ENCODE measurements at places on chromosomes 5 and 9.

- no peak for DNase-seq
These were observed 56.9 kb upstream of the PLPP1 start for GRCh38 chr5:55591686-55592085.

DNA sequence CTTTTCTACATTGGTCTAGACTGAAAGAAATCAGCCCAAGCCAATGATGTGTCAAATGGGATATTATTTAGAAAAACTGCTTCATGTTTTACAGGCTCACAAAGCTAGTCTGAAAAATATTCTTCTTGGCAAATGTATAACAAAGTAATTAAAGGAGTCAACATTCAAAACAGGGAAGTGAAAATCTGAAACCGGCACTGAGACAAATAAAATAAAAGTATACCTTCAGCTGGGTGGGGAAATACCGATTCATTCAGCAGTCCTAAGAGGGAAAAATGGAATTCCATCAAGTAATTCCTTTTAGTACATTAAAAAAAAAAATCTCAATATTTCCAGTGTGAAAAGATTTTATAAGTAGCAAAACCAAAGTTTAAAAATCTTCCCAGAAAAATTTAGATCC lies 259.6 kb upstream of the SLC24A2 start:
- no peak for DNase-seq

DNA sequence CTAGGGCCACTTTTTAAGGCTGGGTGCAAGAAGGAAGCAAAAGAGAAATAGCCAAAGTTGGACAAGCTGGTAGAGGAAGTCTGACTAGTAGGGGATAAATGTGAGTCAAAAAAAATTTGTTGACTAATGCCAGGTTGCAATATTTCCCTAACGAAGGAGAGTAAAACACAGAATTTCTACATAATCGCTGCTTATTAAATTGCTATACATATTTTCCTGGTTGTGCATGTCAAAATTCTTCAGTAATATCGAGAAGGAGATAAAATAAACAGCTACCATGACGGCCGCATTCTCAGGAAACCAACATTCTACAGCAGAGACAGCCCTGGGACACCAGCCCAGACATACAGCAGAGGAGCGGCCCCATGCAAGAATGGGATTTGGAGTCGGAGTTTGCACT lies 148.3 kb downstream of the ESM1 start:
- no peak for DNase-seq

DNA sequence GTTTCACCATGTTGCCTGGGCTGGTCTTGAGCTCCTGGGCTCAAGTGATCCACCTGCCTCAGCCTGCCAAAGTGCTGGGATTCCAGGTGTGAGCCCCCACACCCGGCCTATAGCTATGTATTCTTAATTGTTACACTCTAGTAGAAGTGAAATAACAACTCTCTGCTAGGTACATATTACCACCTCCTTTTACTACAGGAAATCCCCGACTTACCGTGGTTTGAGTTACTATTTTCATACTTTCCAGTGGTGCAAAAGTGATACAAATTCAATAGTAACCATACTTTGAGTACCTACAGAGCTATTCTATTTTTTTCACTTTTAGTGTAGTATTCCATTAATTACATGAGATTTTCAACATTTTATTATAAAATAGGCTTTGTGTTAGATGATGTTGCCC lies 719 bp downstream of the ARL14EPL start:
- DNase-seq: no peak

- no peak for DNase-seq
These were observed 9.5 kb upstream of the MACIR start for GRCh38 chr5:103249068-103249467.

DNA sequence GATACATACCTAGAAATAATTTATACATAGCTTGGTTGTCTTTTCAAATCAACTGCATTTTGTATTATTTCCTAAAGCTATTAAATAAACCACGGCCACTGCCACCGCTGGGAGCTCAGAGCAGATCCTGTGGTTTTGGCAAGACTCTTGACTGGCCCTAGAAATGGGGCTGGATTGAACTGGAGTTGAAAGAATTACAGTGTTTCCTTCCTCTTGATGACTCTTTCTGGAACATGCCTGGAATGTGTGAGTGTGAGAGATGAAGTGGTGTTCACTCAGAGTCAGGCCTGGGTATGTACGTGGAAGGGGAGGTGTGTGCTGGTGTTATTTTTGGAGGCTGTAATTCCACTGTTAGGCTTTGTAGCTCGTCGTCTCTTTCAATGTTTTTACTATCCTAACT lies 45.9 kb downstream of the TEK start:
- DNase-seq: no peak

GRCh38 chr5:176560364-176560763 lies 11.2 kb downstream of the CDHR2 start:
- DNase-seq: no peak

Data from NB4 (cell line).